ENCODE measurements at places on chromosomes 12 and 14. TPM values are rescaled to one million over a fixed set of nuclear protein-coding genes. Genes with fewer than 3 reads are reported as not detected.
A peak's percentile ranks its signal among the peaks of the same experiment; 100 is the strongest.

DNA sequence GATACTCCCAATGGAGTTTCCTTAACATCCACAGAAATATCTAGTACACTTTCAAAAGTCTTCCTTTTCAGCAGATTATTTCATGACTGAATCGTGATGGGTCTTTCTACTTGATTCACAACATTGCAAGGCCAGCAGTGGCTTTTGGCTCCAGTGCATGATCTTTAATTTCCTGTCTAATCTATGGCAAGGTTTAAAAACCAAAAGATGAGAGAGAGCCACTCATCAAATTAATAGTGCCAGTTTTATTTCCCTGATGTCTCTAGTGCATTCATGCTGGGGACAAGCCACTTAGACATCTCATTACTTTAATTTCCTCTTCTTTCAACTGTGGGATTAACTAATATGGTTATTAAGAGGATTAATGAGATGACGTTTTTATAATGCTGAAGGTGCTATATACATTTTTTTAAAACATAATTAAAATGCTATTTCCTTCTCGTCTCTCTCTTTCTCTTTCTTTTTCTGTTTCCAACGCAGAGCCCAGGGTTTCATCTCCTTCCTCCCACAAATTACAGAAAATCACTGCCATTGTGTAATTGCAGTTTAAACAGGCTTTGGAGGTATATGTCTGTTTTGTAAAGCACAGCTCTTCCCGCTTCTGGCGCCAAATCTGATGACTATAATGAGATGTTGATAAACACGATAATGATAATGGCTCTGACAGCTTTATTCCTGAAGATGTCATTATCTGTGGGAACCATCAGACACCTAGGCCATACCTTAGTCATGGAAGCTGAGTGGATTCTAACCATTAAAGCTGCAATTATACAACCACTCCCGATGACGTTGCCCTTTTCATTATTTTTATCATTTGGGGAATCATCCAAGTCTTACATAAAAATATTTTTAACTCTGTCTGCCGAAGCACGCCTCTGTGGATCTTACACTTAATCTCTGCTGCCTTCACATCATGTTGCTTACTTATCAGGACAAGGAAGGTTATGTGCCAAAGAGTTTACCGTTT, 103.1 kb upstream of the PPM1H start:
- DNase-seq = no peak

DNA sequence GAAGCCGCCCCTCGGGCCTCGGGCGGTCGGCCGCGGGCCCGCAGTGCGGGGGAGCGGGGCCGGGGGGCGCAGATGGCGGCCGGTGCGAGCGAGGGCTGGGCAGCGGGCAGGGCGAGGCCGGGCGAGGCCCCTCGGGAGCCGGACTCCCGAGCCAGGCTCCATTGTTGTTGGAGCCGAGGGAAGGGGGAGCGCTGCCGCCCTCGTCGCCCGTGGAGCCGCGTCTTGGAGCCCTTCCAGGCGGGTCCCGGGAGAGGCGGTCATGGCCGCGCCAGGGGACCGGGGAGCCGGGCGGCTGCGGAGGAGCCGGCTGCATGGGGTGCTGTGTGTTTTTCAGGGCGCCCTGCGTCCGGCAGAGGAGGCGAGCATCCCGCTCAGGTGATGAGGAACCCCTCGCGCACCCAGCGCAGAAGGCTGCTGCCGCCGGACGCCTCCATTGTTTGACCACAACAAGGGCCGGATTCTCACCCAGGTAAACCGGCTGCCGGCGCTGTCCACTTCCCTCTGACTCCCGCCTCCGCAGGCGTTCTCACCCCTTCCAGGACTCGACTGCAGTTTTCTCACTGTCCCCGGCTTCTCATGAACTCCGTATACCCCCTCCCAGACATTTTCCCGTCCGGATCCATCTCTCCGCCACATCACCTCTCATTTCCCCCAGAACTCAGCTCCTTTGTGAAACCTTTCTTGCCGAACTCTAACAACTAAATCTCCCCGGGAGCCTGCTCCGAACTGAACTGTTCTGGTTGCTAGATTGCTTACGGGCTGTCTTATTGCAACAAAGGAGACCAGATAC, 732 bp downstream of the ZNF664 start:
- DNase-seq = peak; percentile 58

- DNase-seq = no peak
Observed at GRCh38 chr12:113528606-113529293, 57.1 kb upstream of the LHX5 start.

DNA sequence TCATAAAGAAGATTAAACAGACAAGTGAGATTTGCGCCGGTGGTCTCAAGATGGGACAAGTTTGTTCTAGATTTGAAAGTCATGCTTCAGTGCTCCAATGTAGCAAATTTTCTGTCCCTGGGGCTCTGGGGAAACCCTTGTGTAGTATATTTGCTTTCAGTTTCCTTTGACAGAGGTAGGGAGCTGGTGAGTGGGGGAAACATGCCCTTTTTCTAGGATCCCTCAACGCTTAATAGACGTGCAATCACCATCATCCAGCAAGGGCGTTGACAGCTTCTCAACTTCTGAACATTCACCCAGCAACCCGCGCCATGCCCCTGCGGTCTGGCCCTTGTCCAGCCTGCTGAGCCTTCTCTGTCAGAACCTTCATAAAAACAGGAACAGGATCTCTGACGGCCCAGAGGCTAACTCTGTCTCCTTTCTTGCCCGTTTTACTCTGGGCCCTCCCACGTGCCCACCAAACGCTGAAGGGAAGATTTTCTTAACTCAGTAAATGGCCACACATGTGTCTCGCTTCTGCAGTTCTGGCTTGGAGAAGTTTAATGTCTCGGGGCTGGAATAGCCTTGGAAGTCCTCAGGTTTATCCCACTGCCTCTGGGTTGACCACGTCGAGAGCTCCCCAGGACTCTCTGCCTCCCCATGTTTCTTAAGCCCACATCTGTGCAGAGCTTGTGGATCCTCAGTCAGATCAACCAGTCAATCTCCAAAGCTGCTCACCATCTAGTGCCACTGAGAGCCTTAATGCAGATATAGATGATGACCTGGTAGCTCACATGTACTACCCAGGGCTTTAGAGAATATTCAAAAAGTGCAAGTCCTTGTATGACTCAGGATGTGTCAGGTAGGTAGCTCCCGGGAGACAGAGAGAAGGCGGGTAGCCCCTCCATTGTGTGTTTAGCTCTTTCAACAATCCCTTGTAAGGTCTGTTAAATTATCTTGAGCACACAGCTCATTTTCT, 58.1 kb upstream of the CCND2 start:
- peak; percentile 18 for DNase-seq

DNA sequence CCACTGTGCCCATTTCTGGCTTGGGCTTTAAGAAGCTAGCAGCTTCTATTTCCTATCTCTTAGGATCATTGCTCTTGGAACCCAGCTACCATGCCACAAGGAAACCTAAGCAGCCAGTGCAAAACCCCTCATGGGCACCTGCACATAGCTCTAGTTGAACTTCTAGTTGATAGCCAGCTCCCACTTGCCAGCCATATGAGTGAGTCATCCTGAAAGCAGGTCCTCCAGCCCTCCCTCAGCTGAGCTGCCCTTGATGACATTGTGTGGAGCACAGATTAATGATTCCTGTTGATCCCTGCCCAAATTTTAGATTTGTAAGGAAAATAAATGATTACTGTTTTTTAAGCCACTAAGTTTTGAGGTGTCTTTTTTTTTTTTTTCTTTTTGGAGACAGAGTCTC, 234.2 kb upstream of the FBXO33 start:
- DNase-seq = no peak

DNA sequence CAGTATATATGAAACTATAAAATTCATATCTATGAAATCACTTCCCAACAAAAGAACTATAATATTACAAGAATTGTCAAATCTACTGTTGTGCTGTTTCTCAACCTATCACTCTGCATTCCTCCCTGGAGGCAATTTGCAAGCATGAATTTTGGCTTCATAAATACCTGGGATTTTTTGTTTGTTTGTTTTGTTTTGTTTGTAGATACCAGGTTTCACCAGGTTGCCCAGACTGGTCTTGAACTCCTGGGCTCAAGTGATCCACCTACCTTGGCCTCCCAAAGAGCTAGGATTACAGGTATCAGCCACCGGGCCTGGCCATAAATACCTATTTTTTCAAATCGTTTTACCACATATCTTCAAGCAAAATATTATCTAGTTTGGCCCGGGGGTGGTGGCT, 38.7 kb downstream of the SGPP1 start:
- no peak for DNase-seq

ZDHHC22 gene
- not detected for total RNA-seq

CFAP54 gene
- total RNA-seq = 5.4 TPM

Measured in thyroid gland (tissue), 4 donors.